ENCODE measurements at places on chromosomes 4 and X. TPM values are rescaled to one million over a fixed set of nuclear protein-coding genes. Genes with fewer than 3 reads are reported as not detected.

PHOX2B gene
- not detected for polyA plus RNA-seq

SLC6A14 gene
- not detected for polyA plus RNA-seq

RNF175 gene
- polyA plus RNA-seq = 0.91 TPM

HHIP gene
- not detected for polyA plus RNA-seq
